CD8-positive, alpha-beta T cell (primary cell): ENCODE measurements at places on chromosomes 1 and 21.

GRCh38 chr1:169064103-169064502 is 42.4 kb upstream of the ATP1B1 start:
- no peak for DNase-seq

DNA sequence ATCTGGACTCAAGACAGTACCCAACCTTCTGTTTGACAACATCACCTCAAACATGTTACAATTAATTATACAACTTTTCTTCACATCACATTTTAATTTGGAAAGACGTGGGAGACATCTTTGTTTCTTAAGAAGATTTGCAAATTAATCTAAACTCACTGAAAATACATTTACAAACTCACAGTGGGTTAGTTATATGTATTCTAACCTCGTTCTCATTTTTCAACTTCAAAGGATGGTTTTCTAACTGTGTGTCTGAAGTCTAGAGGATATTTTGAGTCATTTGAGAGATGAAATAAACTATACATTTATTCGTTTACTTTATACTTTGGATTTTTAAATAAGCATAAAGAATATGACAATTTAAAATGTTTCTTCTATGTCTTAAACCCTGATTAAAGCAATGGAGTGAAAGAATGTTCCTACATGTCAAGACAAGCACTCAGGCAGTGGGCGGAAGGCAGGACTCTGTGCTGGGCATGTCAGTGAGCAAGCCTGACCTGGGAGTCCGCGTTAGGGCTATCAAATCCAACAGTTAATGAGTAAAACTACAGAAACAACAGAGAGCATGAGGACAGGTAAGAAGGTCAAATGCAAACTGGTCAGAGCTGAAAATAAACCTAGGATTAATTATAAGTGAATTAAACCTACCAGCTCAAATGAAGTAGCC is 76.5 kb upstream of the CTTNBP2NL start:
- DNase-seq: no peak

GRCh38 chr1:225603538-225604354 is 49.2 kb downstream of the ENAH start:
- no peak for DNase-seq

DNA sequence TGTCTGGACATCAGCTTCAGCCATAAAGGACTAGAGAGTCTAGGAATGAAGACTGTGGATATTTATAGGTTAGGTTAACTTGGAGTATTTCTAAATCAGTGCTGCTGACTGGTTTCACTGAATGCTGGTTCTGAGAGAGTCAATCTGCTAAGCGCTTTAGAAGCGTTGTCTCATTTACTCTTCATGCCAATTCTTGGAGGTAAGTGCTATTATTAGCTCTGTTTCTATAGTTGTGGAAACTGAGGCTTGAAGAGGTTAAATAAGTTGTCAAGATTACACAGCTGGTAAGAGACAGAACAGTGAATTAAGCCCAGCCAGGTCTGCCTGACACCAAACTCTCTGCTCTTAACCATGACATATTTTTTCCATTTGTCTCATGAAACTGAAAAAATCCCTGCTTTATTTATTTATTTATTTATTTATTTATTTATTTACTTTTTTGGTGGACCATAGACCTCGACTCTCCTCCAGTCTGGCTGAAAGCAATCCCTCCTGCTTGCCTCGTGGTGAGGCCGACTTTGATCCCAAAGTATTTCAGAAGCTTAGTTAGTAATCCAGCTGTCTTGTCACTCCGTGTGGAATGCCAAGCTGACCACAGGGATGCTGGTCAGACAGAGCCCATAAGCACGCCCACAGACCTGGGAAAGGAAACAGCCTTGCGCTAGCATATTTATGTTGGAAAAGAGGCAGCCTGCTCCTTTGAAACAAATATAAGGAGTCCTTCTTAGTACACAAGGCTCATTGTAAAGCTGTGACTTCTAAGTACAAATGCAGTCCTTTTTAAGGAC is 16.9 kb downstream of the NTMT2 start:
- DNase-seq: no peak

- DNase-seq: no peak
These were observed 2.6 kb downstream of the PFDN2 start for GRCh38 chr1:161115132-161115711.

- no peak for DNase-seq
These were observed 50.7 kb downstream of the IRF2BP2 start for GRCh38 chr1:234559152-234559901.

DNA sequence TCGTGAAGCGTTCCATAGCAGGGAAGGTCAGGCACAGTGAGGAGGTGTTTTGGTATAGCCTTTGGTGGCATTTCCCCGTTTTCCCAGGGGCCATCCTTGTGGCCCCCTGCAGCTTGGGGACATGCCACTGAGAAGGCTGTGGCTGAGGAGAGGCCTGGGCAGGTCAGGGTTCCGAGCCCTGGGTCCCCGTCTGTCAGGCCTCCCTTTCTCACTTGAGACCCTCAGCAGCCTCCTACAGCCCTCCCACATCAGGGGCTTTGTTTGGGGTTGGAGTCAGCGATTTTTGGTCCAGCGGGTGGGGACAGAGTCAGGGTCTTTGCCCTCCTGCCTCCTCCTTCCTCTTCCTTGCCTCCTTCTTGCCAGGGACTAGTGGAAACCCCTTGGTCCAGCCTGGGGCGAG is 22.2 kb downstream of the LDLRAP1 start:
- DNase-seq: no peak

GRCh38 chr1:239247285-239247684 is 139.1 kb upstream of the CHRM3 start:
- DNase-seq: no peak

DNA sequence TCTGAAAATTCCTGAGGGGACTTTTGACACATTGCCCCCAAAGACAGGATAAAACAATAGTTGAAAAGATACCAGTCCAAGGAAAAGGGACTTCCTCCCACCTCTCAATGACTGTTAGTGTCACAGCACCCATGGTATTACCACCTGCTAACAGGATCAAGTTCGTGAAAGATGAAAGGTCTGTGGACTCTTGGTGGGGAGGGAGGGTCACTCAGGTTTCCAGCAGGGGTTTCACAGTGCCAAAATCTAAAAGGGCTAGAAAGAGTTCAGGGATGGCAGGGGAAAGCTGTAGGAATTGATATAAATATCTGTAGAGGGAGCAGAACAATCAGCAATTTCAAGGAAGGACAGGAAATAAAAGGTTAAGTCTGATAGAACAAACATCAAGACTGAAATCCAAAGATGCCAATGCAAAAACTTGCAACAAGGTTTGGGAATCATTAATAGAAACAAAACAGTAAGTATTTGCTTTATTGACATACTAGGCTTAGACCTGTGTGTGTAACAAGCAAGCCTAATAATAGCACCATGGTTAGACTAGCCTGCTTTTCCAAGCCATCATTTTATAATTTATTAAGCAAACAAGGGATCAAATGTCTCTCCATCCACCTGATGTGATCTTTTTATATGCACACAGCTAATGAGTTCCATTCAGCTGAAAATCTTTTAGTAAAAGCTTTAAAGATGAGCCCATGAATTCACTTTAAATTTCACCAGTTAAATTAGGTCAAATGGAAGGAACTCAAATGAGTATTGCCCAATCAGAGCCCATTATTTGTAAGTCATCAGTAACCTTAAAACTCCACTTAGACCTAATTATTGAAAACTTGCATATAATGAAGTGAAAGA is 3.7 kb downstream of the MCL1 start:
- DNase-seq: no peak

GRCh38 chr1:11100149-11100493 is 452 bp upstream of the EXOSC10 start:
- no peak for DNase-seq

- DNase-seq: no peak
These were observed 59.1 kb downstream of the GLUL start for GRCh38 chr1:182332261-182333060.

- no peak for DNase-seq
These were observed 119.4 kb downstream of the CAMTA1 start for GRCh38 chr1:6904476-6905170.

- DNase-seq: no peak
These were observed 347.9 kb downstream of the USH2A start for GRCh38 chr1:216075339-216075738.

- no peak for DNase-seq
These were observed 140.0 kb downstream of the SLC45A1 start for GRCh38 chr1:8457760-8458381.

DNA sequence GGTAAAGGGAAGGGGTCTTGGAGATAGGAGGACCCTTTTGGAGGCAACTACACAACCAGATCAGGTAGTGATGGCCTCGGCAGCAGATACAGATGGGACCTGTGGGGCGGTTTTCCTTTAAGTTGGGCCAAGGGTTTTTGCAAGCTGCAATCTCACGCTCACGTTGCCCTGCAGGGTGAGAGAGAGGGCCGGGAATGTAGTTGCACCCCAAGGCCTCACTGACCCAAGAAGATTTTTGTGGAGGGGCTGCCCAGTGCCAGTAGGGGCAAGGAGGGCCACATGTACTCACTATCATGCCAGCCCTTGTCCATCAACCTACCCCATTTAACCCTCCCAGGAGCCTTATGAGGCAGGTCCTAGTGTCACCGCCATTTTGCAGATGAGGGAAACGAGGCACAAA is 57.7 kb upstream of the SELENON start:
- DNase-seq: no peak

DNA sequence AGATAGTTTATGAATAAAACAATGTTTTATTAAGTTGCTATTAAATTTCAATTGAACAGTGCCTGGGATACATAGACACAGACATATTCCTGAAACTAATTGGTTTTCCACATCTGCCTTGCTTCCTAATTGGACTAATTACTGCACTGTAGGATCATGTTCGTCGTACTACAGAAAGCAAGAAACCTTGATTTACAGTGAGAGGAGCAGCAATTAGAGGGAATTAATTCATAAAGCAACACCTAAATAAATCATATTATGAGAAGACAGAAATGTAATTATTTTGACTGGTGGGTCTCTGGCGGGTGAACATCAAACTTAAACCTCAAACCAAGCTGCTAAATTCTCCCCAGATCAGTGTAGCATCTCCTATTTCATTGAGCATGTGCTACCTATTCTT is 124.6 kb upstream of the CAMK1G start:
- DNase-seq: no peak

DNA sequence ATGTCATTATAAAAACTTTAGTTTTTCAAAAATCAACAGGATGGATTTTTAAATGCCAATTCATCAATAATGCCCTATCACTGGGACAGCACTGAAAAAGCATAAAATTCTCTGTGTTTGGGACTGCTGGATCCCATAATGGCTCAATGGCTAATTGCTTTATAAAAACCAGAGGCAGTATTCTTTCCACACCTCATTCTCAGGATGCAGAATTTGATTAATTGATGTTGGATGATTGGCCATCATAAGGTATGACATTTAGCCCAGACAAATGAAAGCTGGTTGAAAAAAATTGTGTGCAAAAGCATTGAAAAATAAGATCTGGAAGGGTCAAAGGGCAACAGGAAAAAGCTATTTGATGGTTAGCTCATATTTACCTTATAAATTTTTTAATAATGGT is 362.2 kb upstream of the SNX7 start:
- DNase-seq: no peak

DNA sequence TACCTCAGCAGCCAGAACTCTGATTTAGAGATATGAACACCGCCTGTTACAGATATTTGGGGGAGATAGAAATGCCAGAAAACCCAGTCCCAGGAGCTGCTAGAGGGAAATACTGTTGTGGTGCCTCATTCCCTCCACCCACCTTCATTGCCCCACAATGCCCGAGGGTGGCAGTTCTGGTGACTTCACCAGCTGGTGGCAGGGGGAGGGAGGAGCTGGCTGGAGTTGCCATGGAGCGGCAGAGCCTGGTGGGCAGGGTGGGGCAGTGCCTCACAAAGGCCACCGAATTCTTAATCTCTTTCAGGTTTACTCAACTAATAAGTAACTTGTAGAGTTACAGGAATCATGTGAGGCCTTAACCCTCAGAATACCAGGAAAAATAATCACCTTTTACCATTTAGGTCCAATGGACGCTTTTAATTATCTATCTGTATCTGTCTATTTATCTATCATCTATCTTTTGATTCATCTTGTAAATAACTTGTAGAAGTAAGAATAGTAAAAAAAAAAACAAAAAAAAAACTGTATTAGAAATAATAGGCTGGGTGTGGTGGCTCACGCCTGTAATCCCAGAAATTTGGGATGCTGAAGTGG is 11.7 kb upstream of the S100A11 start:
- peak; percentile 72 for DNase-seq

- DNase-seq: no peak
These were observed 167.2 kb upstream of the HMCN1 start for GRCh38 chr1:185566995-185567394.

GRCh38 chr1:37306871-37307270 is 167.5 kb upstream of the ZC3H12A start:
- DNase-seq: no peak

GRCh38 chr1:237786066-237786719 is 104.5 kb downstream of the ZP4 start:
- DNase-seq: no peak

- no peak for DNase-seq
These were observed 45.9 kb downstream of the DUSP10 start for GRCh38 chr1:221696027-221696426.

DNA sequence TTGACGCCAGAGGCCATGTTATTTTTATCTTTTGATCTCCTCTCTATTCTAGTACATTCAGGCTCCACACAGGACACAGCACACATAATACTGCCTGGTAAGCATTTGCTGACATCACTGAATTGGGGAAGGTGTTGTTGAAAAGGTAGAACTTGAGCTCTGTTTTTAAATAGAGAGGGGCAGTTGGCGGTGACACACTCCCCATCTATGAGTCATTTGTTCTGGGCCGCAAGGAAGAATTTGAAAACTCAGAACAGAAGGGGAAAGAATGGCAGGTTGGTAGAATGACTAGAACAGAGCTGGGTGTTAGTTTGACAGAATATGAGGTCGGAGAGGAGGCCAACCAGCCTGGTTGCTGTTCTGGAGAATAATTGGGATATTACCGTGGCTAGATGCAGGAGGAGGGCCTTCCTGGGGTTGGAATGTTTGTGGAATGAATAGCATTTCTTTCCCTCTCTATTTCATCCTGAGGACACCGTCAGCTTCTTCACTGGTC is 52.1 kb upstream of the ERRFI1 start:
- no peak for DNase-seq

DNA sequence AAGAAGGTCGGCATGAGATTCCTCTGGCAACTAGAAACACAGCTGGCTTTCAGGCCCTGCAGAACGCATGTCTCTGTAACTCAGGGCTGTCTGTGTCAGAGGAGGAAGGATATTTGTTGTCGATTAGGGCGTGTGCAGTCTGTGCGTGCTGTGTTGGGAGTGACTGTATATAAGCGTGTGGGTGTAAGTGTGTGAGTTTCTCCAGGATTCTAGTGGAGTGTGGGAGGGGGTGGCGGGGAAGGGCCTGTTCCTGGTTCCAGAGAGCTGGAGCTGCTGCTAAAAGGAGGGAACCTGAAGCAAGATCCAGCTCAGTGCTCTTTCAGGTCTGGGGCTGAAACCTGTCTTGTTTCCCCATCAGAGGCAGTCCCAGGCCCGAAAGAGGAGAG is 74.3 kb downstream of the SLC16A1 start:
- no peak for DNase-seq

GRCh38 chr21:32203877-32204480 is 74.9 kb downstream of the MIS18A start:
- no peak for DNase-seq

DNA sequence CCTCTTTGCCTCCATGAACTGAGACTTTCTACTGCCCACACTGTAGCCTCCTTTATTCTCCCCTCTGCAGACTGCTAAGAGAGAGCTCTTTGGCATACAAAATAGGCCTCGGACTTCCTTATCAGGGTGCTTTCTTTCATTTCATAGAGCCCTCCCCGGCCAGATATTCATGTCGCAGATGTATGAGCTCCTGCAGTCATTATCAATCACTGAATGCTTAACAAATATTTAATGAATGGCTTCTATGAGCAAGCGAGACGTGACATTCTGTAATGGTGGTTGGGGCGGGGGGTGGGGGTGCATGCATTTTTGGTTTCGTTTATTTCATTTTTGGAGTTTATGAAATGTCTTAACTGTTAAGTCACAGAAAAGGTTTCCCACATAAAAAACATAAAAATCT is 344.8 kb upstream of the KAZN start:
- DNase-seq: no peak
